ENCODE measurements at places on chromosomes 5 and 9.

- DNase-seq: no peak
Measured at GRCh38 chr5:15983392-15983791, 196.2 kb downstream of the MARCHF11 start.

DNA sequence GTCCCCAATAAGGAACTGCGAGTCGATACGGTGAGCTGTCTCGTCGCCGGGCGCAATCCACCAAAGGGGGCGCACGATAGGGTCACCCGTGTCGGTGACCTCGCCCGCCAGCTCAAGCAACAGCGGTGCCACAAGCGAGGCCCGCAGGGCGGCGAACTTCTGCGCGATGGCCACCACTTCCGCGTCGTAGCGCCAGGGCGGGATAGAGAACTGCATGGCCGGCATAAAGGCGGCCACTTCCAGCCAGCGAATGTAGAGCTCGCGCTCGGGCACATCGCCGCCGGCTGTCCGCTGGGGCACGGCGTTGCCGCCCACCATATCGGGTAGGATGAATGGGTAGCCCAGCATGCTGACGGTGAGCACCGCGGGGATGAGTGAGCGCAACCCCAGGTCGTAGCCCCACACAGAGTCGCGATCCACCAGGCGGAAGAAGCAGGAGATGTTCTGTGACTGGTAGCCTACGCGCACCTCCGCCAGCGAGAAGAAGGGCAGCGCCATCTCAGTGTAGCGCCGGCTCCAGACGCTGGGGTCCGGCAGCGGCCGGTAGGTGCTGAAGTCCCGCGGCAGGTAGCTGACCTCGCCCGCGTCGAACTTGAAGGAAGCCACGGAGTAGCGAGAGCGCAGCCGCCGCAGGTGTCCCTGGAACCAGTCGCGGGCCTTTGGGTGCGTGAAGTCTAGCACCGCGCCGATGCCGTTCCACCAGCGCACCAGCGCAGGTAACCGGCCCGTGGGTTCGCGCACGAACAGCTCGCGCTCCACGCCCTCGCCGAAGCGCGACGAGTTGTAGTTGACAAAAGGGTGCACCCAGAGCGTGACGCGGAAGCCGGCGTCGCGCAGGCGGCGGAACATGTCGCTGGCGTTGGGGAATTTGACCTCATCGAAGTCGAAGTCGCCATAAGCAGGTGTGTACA lies 5.5 kb downstream of the MYORG start:
- no peak for DNase-seq

DNA sequence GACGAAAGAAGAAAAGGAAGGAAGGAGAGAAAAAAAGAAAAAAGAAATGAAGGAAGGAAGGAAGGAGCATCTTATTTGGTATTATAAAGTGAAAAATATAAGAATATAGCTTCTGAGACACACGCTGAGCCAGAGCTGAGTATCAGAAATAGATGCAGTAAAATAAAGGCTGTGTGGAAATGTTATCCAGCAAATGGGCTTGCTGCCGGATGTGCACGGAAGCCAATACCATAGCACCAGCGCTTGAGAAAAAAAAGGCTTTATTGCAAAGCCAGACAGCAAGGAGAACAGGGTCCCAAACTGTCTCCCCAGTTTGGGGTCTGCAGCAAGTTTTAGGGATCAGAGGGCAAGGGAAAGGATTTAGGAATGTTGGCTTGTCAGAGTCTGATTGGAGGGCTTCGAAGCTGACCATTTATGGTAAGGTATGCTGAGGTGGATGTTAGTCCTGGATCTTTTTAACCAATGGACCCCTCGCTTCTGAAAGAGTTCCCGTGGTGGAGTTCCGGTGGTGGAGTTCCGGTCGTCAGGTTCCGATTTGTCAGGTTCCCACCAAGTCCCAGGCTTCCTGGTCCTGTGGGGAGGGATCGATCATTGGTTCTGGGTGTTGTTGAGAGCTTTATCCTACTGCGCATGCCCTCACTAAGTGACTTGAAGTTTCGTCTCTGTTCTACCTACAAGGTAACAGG lies 70.4 kb downstream of the SFXN1 start:
- no peak for DNase-seq

GRCh38 chr9:129125478-129125877 lies 14.3 kb downstream of the PTPA start:
- no peak for DNase-seq

- no peak for DNase-seq
Measured at GRCh38 chr5:132887283-132887682, 13.8 kb downstream of the LEAP2 start.

- DNase-seq: no peak
Measured at GRCh38 chr5:78060421-78060820, 234.1 kb downstream of the AP3B1 start.

- no peak for DNase-seq
Measured at GRCh38 chr9:132588501-132589147, 6.2 kb downstream of the BARHL1 start.

DNA sequence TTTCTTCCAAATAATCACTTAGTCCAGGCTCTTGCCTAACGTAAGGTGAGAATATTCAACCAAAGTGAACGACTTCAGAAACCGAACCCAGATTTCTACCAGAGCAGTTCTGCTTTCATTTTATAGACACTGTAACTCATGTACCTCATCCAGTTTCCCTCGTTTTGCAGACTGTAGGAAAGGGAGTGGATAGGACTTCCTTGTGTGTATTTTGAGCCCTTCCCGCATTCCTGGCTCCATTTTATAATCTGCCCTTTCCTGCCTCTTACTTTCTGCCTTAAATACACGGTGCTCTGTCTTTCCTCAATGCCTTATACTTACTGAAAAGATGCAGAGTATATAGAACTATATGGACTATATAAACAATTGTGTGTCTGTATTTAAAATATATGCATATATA lies 20.8 kb downstream of the MINAR2 start:
- DNase-seq: no peak

DNA sequence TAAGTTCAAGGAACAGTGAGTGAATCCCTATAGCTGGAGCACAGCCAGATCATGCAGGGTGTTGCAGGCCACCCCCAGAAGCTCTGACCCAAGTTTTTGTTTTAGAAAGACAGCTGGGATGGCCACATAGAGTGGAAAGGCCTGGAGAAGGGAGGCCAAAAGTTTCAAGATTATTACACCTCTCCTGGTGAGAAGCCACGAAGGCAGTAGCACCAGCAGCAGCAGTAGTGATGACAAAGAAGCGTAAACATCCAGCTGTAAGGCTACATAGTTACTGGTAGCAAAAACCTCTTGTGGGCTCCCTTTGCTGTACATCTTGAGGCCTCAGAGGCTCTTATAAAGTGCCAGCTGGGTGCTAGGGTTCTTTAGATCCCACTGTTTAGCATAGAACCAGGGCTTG lies 11.8 kb downstream of the ADAMTSL1 start:
- no peak for DNase-seq

GRCh38 chr9:97176206-97176605 lies 131.3 kb upstream of the CCDC180 start:
- DNase-seq: no peak

- no peak for DNase-seq
Measured at GRCh38 chr5:50325237-50325832, 115.8 kb downstream of the EMB start.

GRCh38 chr9:10403283-10403682 lies 209.5 kb downstream of the PTPRD start:
- no peak for DNase-seq

DNA sequence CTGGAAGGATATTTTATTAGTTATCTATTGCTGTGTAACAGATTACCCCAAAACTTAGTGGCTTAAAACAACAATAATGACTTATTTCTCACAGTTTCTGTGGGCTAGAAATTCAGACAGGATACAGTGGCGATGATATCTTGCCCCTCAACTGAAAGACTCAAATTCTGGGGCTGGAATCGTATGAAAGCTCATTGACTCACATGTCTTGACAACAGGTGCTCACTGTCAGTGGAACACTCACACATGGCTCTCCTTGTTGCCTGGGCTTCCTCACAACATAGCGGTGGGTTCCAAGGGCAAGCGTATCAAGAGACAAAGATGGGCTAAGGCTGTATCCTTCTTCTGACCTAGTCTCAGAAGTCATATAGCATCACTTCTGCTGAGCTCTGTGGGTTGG lies 3.7 kb upstream of the GNPDA1 start:
- no peak for DNase-seq

GRCh38 chr5:127355337-127355736 lies 64.7 kb downstream of the MEGF10 start:
- DNase-seq: no peak

DNA sequence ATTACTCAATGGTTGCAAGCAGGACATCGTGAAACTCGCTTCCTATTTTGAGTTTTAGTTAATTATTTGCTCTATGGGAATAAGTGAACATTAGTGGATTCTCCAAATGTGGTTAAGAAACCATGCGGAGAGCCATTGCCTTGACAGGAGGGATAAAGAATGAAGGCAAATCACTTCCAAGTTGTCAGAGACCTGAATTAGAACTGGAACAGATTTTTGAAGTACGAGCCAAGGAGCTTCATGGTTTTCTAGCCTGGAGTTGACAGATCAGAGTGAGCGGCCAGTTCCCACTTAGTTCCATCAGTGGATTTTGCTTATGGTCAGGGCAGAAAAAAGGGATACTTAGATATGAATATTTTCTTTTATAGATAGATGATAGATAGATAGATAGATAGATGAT lies 171.4 kb upstream of the CDH10 start:
- DNase-seq: no peak

- no peak for DNase-seq
Measured at GRCh38 chr5:17217493-17218352, at the start of gene BASP1. Gene BASP1 (plus strand): TSS chr5:17217631. CDS start chr5:17275217, 57,586 bp downstream.

GRCh38 chr5:168831383-168831782 lies 252.2 kb upstream of the PANK3 start:
- no peak for DNase-seq

GRCh38 chr9:110700953-110701352 lies 32.4 kb downstream of the MUSK start:
- DNase-seq: no peak

- no peak for DNase-seq
Measured at GRCh38 chr5:150523472-150524350, 15.8 kb downstream of the NDST1 start.

DNA sequence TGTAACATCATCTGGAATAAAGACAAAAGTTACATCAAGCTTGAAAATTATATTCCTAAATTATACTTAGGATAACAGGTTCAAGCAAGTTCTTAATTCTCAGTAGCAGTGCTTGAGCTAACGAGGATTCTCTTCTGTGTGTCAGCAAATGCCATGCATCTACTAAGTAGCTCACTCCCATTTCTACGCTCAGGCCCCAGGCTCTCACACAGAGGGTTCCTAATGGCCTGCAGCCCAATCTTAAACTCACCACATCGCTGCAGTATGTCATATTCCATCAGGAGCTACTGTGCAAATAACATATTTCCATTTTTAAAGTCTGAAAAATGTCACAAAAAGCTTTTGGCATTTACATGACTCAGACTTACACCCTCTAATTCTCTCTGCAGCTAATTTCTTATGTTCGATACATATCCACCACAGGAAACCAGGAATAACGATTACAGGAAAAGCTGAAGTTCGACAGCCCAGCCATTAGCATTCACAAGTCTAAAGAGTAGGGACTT lies 474.8 kb downstream of the EFNA5 start:
- DNase-seq: no peak

All from stimulated activated CD8-positive, alpha-beta memory T cell treated with anti-CD3 and anti-CD28 coated beads, Interleukin-12 subunit alpha, Interleukin-12 subunit beta, amount 100 ng/mL, for 4 hours (primary cell).